Fibroblast of pulmonary artery (primary cell): ENCODE measurements at places on chromosomes 1 and 21.

GRCh38 chr1:60547821-60548220 lies 474.3 kb upstream of the C1orf87 start:
- DNase-seq: no peak

GRCh38 chr1:92494485-92495141 lies 7.9 kb upstream of the GFI1 start:
- DNase-seq: no peak

DNA sequence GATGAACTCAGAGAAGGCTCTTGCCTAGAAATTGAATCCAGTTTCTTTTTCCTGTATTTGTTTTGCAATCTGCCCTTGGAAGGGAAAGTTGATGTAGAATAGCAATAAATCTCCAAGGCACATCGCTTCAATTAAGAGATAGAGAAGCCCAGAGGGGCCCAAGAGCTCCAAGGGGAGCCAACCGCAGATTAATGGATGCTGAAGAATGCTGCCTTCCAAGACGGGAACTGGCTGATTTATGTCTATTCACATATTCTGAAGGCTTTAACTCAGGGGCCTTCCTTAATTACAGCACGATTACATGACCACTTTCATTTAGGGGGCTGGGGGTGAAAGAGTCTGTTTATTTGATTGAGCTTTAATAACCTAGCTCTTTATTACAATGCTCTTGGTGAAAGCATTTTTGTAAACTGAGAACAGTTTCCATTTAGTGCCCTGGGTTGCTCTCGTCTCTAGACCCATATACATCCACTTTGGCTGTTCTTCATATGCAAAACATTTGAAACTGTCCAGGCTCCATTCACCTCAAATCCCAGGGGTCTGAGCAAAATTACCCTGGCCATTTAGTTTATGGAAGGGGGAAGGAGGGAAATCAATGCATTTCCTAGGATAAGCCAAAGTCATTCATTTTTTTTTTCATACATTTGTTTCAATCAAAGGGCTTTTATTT lies 87.4 kb upstream of the CLDN14 start:
- DNase-seq: no peak

DNA sequence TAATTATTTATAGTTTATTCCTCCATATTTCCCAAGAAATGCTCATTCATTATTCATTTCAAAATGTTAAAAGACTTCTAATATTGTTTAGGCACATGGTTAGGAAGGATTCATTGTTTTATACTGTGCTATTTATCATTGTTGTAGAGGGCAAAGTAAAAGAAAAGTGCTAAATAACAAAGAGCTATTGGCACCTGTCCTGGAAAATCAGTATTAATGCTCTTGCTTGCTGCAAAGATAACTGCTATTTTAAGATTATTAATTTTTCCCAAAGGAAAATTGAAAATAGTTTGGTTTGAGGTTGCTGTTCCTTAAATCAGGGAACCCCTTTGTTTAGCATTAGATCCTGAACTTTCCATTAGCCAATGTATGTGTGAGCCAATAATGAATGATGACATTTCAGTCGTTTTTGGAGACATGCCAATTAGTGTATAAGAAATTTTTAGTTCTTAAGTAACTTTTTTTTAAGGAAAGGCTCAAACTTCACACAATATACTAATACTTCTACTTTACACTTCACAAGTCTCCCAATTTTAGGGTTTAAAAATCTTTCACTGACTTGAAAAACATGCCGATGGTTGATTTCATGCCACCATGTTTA lies 39.9 kb downstream of the EPB41 start:
- DNase-seq: no peak

DNA sequence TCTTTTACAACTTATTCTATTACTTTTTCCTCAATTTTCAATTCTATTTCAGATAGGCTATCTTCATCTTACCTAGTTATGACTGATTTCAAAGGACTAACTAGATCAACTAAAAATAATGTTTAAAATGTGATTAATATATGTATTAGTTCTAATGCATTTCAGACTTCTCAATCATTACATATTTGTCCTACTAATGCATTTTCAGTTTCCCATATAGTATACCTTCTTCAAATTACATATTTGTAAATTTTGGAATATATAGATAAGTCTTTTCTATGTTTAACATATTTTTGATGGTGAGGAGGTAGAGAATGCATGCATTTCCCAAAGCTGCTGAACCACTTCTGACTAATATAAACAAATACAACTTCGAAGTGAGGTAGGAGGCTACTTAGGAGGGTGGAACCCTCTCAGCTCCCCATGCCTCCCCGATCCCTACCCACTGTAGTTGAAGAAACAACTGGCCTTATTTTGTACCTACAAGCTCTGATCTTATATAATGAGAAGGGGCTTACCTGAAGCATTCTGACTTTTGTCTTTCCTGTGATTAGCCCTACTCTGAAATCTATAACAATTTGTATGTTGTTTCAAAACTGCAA lies 1.7 kb downstream of the TRMT1L start:
- no peak for DNase-seq

DNA sequence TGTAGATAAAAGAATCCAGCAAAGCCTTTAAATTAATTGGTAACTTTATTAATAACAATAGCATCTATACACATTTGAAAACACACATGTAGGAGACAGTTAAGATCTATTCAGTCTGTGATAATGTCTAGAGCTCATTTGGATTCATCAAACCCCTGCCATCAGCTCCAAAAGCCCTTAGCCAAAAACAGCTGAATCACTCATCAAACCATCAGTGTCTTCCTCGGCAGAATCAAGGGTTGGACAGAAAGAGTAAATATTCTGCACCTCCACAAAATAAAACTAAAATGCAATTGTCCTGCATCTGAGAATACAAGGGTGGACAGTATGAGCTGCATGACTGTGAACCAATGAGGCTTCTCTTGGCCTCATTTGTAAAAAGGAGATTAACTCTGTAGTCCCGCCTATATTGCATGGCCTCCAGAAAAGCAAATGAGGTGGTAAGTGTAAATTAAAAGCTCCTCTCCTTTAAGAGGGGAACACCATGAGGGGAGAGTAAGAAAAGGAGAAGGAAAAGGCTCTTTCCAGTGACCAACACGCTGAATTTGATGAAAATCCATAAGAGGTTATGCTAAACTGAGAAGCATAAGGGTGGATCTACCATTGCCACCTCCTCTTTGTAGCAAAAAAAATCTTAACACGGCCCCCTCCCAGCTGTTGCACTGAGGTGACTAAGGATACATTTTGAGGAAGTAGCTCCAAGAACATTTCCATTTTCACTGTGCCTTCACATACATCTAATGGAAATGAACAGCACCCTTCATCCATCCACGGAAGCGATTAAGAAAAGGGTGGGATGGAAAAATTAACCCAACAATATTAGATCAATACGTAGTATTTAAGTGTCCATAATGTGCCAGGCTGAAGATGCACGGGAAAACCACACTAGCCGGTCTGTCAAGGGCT lies 14.7 kb upstream of the BOLA1 start:
- DNase-seq: peak; percentile 13

DNA sequence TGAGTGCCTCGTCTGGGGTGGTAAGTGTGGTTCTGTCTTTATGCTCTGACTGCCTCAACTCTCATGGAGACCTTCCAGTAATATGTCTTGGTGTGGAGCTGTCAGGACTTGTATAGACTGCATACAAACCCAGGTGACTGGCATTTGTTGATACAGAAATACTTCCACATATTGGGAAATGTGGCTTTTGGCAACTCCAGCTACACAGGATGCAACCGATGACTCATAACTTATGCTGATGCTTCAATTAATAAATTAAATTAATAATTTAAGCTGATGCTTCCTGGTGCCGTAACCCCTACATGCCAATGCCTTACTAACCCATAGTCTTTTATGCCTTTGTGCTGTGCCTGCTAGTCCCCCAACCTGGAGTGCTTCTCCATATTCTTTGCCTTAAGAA lies 72.3 kb upstream of the ARTN start:
- DNase-seq: peak; percentile 72

DNA sequence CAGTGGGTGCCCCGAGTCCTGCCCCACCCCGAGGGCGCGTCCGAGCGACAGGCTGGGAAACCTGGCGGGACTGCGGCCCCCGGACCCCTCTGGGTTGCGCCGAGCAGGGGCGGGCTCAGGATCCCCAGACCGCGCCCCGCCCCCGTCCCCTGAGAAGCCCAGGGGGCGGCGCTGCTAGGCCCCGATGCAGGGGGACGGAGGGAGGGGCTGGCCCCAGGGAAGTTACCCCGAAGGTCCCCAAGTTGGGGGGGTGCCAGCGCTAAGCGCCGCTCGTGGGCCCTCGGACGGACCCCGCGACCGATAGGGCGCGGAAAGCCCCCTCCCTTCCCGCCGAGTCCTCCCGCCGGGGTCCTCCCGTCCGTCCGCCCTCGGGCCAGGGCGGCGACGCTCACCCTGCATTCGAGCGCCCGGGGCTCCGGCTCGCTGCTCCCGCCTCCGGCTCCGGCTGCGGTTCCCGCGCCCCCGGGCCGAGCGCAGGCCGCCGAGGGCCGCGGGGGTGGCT lies 414 bp downstream of the GPR153 start:
- no peak for DNase-seq

- DNase-seq: peak; percentile 29
Measured at GRCh38 chr1:61842863-61843514, 100.7 kb downstream of the PATJ start.

DNA sequence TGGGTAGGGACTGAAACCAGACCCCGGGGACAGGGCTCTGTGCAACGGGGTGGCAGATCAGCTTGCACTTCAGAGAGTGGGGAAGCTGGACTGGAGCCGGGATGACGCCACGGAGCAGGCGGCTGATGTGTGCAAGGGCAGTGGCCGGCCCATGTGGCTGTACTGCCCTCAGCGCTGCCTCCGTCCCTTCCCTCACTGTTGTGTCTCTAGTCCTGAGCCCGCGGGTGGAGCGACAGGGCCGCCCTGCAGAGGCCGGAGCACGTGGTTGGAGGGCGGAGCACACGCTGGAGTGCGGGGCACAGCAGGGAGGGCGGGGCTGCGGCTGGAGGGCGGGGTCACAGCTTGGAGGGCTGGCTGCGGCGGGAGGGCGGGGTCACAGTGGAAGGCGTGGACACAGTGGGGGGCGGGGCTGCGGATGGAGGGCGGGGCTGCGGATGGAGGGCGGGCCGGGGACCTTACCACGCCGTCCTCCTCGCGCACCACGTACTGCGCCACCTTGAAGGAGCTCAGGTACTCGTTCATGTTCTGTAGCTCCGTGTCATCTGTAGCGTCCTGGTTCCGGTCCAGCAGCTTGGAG lies 52.4 kb downstream of the CHD5 start:
- DNase-seq: peak; percentile 59

GRCh38 chr1:236301080-236301957 lies 19.6 kb upstream of the ERO1B start:
- no peak for DNase-seq

GRCh38 chr1:236862615-236863211 lies 67.6 kb downstream of the MTR start:
- no peak for DNase-seq

GRCh38 chr1:228474507-228474906 lies 12.7 kb upstream of the RNF187 start:
- no peak for DNase-seq

DNA sequence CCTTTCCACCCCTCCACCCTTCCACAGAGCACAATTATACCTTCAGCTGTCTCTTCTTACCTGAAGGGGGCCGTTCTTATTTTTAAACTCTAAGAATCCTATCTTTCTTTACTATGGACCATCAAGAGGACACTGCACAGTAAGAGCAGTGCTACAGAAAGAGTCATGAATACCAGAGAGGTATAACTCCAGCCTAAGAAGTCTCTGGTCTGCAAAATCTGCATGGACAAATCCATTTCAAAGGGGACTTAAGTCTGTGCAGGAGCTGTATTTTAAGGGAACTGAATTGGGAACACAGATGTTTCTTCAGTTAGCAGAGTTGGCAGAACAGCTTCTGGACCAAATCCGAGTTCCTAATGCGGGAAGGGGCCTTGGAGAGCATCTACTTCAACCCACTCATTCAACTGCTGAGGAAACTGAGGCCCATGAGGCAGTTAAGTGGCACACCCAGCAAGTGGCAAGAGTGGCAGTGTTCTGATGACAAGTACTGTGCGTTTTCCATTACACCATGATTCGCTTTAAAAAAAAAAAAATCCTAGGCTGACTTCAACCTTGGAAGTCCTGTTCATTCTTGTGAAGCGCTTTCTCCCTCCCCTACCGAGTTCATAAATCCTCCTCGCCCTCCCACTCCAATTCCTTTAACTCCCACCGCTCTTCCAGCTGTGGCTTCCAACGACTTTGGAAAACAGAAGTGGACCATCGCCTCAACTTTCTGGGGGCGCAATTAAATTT lies 1.8 kb downstream of the PLPP3 start:
- peak; percentile 50 for DNase-seq

DNA sequence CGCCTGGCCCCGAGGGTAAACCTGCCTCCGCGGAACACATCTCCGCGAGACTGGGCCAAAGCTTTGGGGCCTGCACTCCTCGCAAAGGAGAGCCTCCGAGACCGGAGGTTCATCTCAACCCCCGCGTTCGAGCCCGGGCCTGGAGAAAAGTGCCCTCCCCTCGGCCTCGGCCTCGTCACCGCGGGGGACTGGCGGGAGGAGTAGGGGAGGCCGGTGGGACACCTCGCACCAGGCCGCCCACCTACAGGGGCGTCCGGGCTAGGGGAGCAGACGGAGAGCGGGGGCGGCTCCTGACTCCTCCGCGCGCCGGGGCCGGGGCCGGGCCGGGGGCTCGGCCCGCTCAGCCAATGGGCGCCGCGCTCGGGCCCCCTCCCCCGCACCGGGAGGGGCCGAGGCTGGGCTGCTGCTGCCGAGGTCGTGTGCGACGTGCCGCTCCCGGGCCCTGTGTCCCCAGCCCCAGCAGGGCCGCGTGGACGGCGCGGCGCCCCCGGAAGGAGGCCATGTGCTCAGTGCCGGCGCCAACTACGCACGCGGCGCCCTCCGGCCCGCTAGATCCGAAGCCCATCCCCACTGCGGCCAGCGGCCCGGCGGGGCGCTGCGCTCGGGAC lies 684 bp downstream of the SLC2A1 start:
- peak; percentile 43 for DNase-seq

DNA sequence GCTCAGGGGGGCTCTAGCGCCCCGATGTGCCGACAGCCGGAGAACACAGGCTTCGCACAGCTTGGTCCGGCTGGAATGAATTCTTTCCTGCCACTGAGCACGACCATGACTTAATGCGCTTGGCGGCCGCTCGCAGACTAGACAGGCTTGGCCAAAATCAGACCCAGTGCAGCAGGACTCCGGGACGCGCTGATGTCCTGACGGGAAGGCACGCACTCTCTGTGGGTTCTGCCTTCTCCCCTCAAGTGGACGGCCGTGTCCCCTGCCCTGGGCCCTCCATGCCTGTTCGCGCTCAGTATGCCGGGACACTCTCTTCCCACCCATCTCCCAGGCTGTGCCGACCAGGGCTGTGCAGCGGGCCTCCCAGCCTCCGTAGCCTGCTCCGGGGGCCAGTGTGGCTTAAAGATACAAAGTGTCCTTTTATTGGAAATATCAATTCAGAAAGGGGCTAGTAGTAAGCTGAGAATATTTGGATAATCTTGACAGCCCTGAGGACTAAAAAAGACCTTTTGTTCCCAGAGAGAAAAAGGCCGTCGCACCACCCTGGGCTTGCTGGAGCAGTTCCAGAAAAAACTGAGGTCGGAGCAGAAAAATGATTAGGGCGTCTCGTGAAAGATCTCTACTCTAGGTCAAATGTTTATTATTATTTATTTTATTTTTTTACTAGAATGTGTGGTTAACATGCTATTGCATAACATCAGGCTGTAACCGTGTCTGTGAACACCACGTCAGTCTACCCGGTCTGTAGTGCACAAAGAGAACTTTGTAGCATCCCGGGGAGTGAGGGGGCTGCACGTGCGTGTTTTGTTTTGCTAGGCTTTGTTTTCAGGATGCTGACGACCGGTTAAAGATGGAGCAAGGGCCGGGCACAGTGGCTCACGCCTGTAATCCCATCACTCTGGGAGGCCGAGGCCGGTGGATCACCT lies 88.1 kb upstream of the ARHGEF16 start:
- peak; percentile 23 for DNase-seq
